ENCODE measurements at places on chromosomes 16 and 17. TPM values are rescaled to one million over a fixed set of nuclear protein-coding genes. Genes with fewer than 3 reads are reported as not detected.

- no peak overlapping the region for H3K4me3 ChIP-seq
- H3K4me1 ChIP-seq: no peaks in the 10 kb centered on the region
- H3K27me3 ChIP-seq: no peaks in the 10 kb centered on the region
Measured at GRCh38 chr17:15454346-15454745, 13.1 kb downstream of the CDRT4 start.

- H3K27me3 ChIP-seq: no peaks in the 10 kb centered on the region
- H3K36me3 ChIP-seq: peaks cover 3% of the 10 kb centered on the region
- no peak overlapping the region for H3K4me3 ChIP-seq
- H3K27ac ChIP-seq: no peak overlapping the region
- H3K4me1 ChIP-seq: no peaks in the 10 kb centered on the region
- no peak for DNase-seq
Measured at GRCh38 chr16:12086822-12087221, 110.3 kb downstream of the SNX29 start.

DNA sequence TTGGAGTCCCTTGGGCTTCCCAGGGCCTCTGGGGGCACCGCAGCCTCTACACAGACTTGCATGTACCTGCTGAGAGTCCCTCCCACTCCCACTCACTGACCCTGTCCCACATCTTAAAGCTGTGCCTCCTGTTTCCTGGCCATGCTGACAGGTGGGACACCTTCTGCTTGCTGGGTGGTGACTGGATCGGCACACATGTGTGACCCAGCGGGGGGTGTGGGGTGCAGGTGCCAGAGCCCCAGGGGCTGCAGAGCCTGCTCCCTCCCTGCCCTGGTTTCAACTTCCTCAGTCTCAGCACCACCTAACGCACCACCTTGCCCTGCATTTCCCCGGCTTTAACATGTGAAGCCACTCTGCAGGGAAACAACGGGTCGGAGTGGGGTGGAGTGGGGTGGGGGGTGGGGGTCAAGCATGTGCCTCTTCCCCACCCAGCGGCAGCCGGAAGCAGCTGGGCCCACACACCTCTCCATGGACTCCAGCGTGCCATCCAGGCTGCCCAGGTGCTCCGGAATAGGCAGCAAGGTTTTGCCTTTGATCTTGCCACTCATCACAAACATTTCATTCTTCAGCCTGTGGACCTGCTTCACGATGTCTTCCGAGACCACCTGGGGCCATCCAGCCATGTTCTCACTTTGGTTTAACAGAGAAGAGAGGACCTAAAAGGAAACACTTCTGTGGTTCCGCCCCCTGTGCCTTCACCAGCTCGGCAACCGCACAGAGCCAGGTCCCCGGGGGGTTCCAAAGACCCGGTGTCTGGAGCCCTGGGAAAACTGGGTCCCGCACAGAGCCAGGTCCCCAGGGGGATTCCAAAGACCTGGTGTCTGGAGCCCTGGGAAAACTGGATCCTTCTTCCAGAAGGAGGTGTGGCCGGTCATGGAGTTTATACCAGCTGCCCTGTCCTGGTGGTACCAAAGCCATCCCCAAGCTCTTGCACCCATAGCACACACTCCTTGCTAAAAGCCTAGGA, 4.7 kb downstream of the DNAH17 start:
- H3K36me3 ChIP-seq: no peaks in the 10 kb centered on the region
- H3K4me3 ChIP-seq: no peak overlapping the region
- no peaks in the 10 kb centered on the region for H3K27me3 ChIP-seq
- DNase-seq: no peak
- H3K4me1 ChIP-seq: no peaks in the 10 kb centered on the region

- DNase-seq: no peak
- H3K36me3 ChIP-seq: no peaks in the 10 kb centered on the region
- no peaks in the 10 kb centered on the region for H3K4me1 ChIP-seq
- no peak overlapping the region for H3K27ac ChIP-seq
Measured at GRCh38 chr17:75981019-75981615, 2.1 kb downstream of the TEN1 start.

DNA sequence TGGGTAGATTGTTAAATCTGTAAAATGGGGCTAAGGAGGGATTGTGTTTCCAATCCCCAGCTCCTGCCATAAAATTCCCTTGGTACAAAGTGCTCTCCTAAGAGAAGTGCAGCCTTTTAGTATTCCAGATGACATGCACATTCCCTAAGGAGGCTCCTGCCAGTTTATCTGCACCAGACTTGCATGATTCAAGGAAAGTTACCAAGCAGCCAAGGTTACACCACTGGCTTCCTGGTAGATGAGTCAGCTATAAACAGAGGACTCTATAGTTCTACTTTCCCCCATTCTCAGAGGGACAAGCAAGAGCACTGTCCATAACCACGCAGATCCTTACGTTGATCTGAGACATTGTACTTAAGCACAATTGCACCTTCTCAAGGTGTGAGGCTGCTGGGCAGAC, 1.9 kb downstream of the CALB2 start:
- DNase-seq: no peak
- no peaks in the 10 kb centered on the region for H3K4me1 ChIP-seq
- H3K36me3 ChIP-seq: no peaks in the 10 kb centered on the region
- H3K4me3 ChIP-seq: no peak overlapping the region
- H3K27me3 ChIP-seq: no peaks in the 10 kb centered on the region

DNA sequence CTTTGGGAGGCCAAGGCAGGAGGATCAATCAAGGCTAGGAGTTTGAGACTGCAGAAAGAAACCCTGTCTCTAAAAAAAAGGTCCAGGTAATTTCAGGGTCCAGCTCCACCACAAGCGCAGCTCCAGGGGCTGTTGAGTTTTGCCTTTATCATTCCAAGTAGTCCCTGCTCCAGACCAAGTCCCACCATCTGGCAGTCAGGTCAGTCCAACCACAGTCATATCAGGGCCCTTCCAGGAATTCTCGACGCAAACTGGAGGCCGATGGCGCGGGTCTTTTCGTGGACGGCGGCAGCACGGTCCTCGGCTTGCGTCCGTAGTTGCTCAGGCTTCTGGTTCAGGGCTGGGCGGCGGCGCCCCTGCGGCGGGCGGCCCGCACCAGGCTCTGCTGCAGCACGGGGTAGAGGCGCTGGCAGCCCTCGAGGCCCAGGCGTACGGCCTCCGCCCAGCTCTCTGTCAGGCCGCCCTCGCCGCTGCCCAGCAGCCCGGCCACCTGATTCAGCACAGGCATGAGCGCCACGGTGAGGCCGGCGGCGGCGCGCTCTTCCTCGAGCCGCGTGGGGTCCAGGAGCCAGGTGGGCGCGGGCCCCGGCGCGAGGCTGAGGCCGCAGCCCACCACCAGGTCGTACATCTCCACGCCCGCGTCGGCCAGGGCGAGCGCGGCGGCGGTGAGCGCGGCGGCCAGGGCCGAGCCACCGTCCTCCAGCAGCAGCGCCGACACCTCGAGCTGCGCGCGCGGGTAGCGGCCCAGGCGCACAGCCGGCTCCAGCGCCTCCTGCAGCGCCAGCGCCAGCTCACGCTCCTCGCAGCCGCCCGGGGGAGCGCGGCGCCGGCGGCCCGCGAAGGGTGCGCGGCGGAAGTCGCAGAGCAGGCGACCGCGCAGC, 752 bp downstream of the EXOSC6 start:
- peak; percentile 60 for DNase-seq
- H3K4me3 ChIP-seq: peak overlapping the region; percentile 77
- H3K27me3 ChIP-seq: no peaks in the 10 kb centered on the region
- H3K27ac ChIP-seq: peak overlapping the region; percentile 73
- H3K36me3 ChIP-seq: peaks cover 15% of the 10 kb centered on the region
- H3K4me1 ChIP-seq: no peaks in the 10 kb centered on the region

DNA sequence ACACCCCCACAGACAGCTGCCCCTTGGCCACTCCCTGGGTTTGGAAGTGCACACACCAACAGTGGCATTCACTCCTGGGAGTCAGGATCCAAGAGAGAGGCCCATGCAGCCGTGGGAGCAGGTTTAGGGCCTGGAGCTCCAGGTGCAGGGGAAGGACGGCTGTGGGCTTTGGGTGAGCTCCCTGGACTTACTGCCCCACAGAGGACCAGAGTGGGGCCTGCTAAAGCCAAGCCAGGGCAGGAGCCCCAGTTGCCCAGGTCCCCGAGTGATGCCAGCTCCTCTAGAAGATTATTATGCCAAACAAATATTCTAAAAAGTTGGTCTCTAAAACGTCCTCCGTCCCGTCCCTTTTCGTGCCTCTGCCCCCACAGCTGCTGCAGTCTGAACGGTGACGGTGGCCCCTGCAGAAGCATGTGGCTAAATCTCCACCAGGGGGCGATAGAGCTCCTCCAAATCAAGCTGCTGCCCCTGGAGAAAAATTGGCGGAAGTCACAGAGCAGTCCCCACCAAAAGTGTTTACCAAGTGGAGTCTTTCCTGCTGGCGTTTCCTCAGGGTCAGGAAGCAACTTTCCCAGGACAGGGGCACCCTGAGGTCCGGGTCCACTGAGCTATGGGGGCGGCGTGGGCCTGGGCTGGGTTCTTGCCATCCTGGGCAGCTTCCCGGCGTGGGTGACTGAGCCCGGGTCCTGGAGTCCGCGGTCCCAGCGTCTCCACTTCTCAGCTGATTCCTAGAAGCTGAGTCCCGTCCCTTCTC, 4.2 kb downstream of the ARMC7 start:
- H3K27ac ChIP-seq: no peak overlapping the region
- DNase-seq: peak; percentile 93
- H3K36me3 ChIP-seq: no peaks in the 10 kb centered on the region
- H3K27me3 ChIP-seq: no peaks in the 10 kb centered on the region
- H3K4me1 ChIP-seq: no peaks in the 10 kb centered on the region

- H3K36me3 ChIP-seq: no peaks in the 10 kb centered on the region
- no peaks in the 10 kb centered on the region for H3K4me1 ChIP-seq
- H3K27me3 ChIP-seq: no peaks in the 10 kb centered on the region
- no peak for DNase-seq
Measured at GRCh38 chr16:4465977-4466779, 8.2 kb downstream of the NMRAL1 start.

GRCh38 chr16:10265770-10266615, 83.8 kb upstream of the GRIN2A start:
- DNase-seq: no peak
- no peaks in the 10 kb centered on the region for H3K36me3 ChIP-seq

DNA sequence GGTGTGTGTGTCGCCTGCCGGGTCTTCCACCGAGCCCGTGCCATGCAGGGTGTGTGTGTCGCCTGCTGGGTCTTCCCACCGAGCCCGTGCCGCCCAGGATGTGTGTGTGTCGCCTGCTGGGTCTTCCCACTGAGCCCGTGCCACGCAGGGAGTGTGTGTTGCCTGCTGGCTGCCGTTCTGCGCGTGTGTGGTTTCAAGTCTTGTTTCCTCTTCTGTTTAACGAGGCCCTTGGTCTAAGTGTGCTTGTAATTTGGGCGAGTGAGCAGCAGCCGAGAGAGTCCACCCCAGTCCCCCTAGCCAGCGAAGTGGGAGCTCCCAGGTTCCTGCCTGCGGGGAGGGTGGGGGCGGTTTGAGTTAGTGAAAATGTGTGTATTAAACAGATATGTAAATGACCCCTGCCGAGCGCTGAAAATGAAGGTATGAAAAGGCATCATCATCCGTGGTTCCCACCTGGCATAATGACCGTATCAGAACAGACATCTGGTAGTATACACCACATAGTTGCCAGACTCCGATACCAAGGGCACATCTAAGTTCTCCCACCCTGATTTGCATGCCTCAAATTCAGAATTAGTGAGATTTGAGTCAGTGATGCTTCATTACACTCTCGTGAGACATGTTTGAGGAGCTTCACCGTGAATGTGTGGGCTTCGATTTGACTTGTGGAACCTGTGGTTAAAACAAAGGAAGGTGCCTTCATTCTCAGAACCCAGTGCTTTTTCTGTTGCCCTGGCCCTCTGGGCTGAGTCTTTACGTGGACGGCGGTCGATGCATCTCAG, 114.5 kb upstream of the CHMP6 start:
- no peaks in the 10 kb centered on the region for H3K4me1 ChIP-seq
- no peak overlapping the region for H3K27ac ChIP-seq
- DNase-seq: peak; percentile 54
- no peak overlapping the region for H3K4me3 ChIP-seq

DNA sequence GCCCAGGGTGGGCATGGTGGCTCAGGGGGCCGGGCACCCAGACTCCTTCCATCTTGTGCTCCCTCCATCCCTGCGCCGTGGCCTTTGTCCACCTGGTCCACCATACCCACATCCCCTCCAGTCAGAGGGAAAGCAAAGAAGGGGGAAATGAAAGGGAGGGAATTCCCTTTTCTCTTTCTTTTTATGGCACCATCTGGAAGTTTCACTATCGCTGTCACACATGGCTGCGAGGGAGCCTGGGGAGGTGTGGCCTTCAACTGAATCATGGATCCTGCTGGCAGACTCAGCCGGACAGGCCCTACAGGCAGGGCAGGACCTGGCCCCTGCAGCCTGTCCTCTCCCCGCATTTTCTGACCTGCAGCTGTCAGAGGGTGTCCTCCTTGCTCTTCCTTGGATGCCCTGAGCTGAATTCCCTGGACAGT, 6.2 kb downstream of the SLC12A3 start:
- H3K4me1 ChIP-seq: no peaks in the 10 kb centered on the region
- no peaks in the 10 kb centered on the region for H3K36me3 ChIP-seq
- DNase-seq: no peak
- no peaks in the 10 kb centered on the region for H3K27me3 ChIP-seq
- no peak overlapping the region for H3K4me3 ChIP-seq

DNA sequence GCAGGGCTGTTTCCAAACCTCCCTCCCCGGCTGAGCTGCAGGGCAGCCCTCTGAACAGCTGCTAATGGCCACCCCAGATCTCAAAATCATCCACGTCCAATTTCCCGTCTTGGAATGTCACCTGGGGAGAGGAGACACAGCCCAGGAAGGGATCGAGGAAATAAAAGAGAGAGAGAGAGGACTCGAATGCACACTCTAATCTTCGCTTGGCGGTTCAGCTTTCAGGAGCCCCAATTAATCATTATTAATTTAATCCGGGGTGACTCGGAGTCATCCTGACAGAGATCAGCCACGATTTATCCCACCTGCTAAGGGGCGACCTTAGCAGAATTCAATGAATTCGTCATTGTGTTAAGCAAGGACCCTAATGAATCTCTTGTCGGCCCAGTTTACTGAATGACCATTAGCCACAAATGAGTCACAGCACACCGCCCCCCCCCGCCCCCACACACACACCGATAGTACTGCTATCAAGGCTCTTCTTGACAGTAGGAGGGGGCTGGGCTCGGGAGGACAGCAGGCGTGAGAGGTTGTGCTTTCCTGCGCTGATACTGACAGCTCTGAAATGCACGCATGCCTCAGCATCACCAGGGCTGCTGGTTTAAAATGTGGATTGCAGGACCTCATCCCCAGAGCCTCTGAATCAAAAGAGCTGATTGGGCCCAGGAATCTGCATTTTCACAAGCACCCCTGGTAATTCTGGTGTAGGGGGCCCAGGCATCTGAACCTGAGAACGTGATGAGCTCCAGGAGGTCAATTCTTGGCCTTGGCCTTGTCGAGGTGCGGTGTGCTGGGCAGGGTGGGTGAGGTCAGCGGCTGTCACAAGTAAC, 190.0 kb upstream of the CIBAR2 start:
- no peaks in the 10 kb centered on the region for H3K27me3 ChIP-seq
- no peaks in the 10 kb centered on the region for H3K36me3 ChIP-seq
- no peak for DNase-seq

- no peaks in the 10 kb centered on the region for H3K27me3 ChIP-seq
- DNase-seq: peak; percentile 75
- H3K36me3 ChIP-seq: no peaks in the 10 kb centered on the region
- H3K4me3 ChIP-seq: no peak overlapping the region
Measured at GRCh38 chr17:57604771-57605674, 140.1 kb downstream of the CCDC182 start.

ABCC11 gene
- total RNA-seq: not detected

CCDC154 gene
- total RNA-seq: 1.8 TPM

MPP2 gene
- 14.2 TPM for total RNA-seq

PIRT gene
- 0.18 TPM for total RNA-seq

IRX5 gene
- total RNA-seq: 0.91 TPM

LYRM9 gene
- total RNA-seq: 7.8 TPM

WSCD1 gene
- 10.7 TPM for total RNA-seq

CIAPIN1 gene
- 27.4 TPM for total RNA-seq

CALB2 gene
- total RNA-seq: 1.1 TPM

HBQ1 gene
- not detected for total RNA-seq

KRT36 gene
- total RNA-seq: not detected

TBC1D3E gene
- not detected for total RNA-seq

All from aorta (tissue), 5 donors.